Type B pancreatic cell (in vitro differentiated cells): ENCODE measurements at places on chromosomes 1 and 21. TPM values are rescaled to one million over a fixed set of nuclear protein-coding genes. Genes with fewer than 3 reads are reported as not detected.

Gene PRAMEF27
- not detected in 2 replicates for total RNA-seq

GRCh38 chr1:54305906-54306514 is 100.2 kb downstream of the SSBP3 start:
- H3K36me3 ChIP-seq, result peaks cover 7% of the 10 kb centered on the region
- DNase-seq, result no peak
- no peak overlapping the region for H3K4me3 ChIP-seq
- H3K4me1 ChIP-seq, result peaks cover 74% of the 10 kb centered on the region
- H3K27me3 ChIP-seq, result no peaks in the 10 kb centered on the region

DNA sequence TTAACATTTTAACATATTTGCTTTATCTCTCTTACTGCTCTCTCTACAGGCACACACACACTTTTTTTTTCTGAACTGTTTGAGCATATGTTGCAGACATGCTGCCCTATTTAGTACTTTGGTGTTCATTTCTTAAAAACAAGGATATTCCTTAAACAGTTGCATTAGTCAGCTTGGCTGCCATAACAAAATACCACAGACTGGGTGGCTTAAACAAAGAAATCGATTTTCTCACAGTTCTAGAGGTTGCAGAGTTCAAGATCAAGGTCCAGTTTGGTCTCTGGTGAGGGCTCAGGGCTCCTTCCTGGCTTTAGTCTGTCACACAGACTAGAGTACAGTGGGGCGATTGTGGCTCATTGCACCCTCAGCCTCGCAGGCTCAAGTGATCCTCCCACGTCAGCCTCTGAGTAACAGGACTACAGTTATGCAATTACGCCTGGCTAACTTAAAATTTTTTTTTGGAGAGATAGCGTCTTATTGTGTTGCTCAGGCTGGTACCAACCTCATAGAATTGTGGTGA is 46.7 kb downstream of the RPRD2 start:
- H3K27me3 ChIP-seq, result no peaks in the 10 kb centered on the region
- peak overlapping the region; percentile 58 for H3K27ac ChIP-seq
- peaks cover 3% of the 10 kb centered on the region for H3K36me3 ChIP-seq
- H3K4me3 ChIP-seq, result no peak overlapping the region
- peaks cover 14% of the 10 kb centered on the region for H3K4me1 ChIP-seq
- DNase-seq, result no peak

Gene RNU1-1
- total RNA-seq, result 2,993 and 3,564 TPM in 2 replicates

GRCh38 chr1:72650843-72651435 is 368.6 kb upstream of the NEGR1 start:
- H3K4me3 ChIP-seq, result no peak overlapping the region
- no peak overlapping the region for H3K27ac ChIP-seq
- peaks cover 3% of the 10 kb centered on the region for H3K27me3 ChIP-seq
- H3K36me3 ChIP-seq, result no peaks in the 10 kb centered on the region
- H3K4me1 ChIP-seq, result peaks cover 4% of the 10 kb centered on the region

DNA sequence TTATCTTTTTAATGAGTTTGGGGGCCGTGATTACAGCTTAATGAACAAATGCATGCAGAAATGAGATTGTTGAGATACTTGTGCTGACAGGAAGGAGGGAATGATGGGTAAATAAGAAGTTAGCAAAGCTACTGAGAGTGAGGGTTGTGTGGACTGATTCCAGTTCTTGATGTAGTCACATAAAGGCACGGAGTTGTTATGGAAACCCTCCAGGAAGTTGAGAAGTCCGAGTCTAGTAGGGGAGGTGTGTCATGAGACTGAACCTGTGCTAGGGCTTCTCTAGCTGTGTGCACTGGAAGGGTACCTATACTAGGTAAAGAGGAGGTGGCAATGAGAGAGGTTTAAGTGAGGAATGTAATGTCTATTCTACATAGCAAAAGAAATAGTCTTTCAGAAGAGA is 475.7 kb downstream of the USP25 start:
- no peak for DNase-seq
- peaks cover 33% of the 10 kb centered on the region for H3K36me3 ChIP-seq
- H3K4me1 ChIP-seq, result peaks cover 18% of the 10 kb centered on the region
- H3K27me3 ChIP-seq, result no peaks in the 10 kb centered on the region
- no peak overlapping the region for H3K27ac ChIP-seq
